Stimulated activated naive B cell treated with anti-CD40 and anti-IgM and Interleukin-4, amounts not matched to agents 10 μg/mL and 1 μg/mL and 100 μg/mL, for 72 hours (primary cell): ENCODE measurements at places on chromosomes 16 and 17.
A peak's percentile ranks its signal among the peaks of the same experiment; 100 is the strongest.

DNA sequence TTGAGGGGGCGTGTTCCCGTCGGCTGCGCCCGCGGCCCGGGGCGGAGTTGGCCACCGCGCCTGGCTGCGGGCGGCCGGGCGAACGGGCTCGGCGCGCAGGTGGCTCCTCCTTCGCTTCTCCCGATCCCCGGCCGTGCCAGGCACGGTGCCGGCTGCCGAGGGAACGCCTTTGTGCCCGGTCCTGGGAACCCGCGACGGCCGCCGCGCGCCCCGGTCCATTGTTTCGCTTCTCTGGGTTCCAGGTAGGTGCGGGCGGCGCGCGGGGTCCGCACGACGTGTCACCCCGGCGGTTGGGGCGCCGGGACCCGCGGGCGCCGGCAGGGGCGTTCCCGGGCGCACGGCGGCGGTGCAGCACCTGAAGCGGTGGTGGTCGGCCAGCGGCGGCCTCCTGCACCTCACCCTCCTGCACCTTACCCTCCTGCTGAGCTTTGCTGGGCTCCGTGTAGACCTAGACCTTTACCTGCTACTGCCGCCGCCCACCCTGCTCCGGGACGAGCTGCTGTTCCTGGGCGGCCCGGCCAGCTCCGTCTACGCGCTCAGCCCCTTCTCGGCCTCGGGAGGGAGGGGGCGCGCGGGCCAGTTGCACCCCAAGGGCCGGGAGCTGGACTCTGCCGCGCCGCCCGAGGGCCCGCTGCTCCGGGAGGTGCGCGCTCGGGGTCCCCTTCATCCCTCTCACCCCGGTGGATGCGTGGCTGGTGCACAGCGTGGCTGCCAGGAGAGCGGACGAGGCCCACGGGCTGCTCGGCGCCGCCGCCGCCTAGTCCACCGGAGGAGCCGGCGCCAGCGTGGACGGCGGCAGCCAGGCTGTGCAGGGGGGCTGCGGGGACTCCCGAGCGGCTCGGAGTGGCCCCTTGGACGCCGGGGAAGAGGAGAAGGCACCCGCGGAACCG is 99.9 kb downstream of the EFCAB13 start:
- DNase-seq = no peak

DNA sequence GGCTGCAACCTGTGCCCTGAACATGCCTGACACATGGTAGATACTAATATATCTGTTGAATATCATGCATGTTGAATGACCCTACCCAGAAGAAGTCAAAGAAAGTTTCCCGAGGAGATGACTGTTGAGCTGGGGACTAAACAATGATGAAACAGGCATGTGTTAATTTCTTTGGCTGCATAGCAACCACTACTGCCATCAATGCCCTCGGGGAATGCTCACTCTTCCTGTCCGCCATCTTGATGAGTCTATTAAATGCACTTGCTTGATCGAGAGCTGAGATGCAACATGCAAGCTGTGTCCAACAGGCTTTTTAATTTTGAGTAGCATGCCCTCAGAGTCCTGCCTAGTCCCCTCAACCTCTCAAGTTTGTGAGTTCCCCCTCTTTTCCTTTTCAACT is 31.3 kb downstream of the GRIN2A start:
- no peak for DNase-seq

- no peak for DNase-seq
Observed at GRCh38 chr17:74893936-74894671, 671 bp upstream of the FADS6 start.

- DNase-seq = no peak
Observed at GRCh38 chr16:66656547-66656946, 40.0 kb downstream of the CMTM4 start.

GRCh38 chr17:73794336-73794735 is 150.1 kb upstream of the SDK2 start:
- no peak for DNase-seq

GRCh38 chr17:9002606-9003354 is 18.5 kb upstream of the NTN1 start:
- DNase-seq = no peak

DNA sequence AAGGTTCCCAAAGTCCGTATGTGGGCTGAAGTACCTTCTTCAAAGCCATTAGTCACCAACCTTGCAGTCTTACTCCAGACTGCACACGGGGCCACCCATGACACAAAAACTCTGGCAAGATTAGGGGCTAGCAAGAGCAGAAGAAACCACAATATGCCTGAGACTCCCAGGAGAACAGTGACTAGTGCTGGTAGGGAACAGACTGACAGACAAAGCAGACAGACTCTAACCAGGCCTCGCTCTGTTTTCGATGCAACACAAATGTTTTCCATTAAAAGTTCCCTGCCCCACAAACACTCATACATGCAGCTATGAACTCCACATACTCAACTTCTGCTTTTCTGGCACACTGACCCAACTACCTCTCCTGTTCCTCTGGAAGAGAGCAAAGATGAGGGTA is 102.2 kb downstream of the HIC1 start:
- no peak for DNase-seq

- no peak for DNase-seq
Observed at GRCh38 chr16:583815-584591, 5.9 kb upstream of the RAB40C start.

GRCh38 chr17:1329745-1330343 is 50.4 kb downstream of the TRARG1 start:
- DNase-seq = no peak

DNA sequence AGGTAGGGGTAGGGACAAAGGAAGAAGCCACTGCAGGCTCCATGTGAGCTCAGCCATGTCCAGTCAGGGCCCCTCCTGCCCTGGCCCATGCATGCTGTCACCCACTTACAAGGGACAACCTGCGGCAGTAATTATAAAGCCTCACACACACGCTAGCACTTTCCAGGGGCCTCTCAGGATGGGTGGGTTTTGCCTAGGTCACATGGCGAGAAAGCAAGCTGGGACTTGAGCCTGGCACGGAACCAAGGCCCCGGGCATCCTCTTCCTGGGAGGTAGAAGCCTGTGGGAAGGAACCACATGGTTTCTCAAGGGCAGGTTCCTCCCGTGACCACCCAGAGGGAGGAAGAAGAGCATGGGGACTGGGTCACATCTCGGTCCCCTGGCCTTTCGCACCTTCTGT is 7.0 kb downstream of the ZNF319 start:
- DNase-seq = no peak

DNA sequence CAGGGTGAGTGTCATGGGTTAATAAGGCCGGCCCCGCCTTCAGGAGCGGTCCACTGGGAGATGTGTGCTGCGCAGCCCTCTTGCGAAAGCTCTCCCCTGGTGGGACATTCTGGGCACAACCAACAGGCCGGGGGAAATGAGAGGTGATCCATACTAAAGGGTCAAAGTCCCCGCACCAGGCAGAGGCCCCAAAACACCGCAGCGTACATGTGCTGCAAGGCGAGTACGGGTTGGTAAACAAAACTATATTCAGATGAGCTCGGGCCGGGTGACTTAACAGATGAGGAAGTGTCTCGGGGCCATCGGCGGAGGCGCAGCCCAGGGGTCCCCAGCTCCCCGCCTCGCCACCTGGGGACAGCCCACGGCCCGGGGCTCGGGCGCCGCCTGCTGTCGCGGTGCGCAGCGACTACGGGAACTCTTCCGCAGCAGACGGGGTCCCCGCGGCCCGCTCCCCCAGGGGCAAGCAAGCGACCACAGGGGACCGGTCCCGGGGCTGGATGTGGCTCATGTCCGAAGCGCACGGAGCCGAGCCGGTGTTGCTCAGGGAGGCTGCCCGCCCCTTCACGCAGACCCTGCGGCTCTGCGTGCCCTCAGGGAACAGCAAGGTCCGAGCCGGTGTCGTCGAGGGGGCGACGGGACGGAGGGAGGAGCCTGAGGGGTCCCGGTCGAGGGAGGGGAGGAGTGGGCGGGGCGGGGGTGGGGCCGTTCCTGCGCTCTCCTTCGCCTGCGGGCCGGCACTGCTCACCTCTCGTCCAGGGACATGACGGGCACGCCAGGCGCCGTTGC is at the start of gene RAB37:
Gene RAB37, plus strand, starts transcription at position 744 of the 786 bp plus-strand sequence. Its CDS starts 17 bp downstream, at position 761.
- DNase-seq = peak; percentile 56

DNA sequence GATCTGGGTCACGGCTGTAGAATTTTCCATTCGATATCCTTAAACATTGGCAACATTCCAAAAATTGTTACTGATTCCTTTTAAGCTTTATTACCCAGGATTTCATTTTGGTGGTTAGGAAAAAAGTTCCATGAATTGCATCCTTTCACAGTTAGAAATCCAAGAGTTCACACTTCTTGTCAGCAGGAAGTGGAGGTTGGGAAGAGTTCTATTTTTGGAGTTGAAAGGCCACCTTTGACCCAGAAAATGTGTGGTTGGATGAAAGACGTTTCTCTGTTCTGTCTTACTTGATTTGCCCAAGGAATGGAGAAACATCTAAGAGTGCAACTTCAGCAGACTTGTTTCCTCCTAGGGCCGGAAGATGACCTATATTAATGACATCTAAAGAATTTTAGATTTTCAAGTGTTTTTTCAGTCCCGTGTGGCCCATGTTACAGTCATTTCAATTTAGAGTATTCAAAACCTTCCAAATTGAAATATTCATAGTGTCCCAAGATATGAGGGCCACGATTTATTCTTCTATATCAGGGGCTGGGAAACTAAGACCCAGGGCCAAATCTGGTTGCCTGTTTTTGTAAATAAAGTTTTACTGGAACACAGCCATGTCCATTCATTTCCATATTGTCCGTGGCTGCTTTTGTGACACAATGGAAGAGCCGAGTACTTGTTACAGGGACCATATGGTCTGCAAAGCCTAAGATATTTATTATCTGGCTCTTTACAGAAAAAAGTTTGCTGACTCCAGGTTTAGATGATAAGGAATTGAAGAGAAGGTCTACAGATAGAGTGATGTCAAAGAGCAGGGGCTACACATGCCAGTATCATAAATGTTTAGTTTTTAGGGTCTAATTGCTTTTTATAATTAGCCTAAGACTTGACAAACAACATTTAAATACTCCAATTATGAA is 50.2 kb downstream of the CDK5R1 start:
- DNase-seq = no peak

DNA sequence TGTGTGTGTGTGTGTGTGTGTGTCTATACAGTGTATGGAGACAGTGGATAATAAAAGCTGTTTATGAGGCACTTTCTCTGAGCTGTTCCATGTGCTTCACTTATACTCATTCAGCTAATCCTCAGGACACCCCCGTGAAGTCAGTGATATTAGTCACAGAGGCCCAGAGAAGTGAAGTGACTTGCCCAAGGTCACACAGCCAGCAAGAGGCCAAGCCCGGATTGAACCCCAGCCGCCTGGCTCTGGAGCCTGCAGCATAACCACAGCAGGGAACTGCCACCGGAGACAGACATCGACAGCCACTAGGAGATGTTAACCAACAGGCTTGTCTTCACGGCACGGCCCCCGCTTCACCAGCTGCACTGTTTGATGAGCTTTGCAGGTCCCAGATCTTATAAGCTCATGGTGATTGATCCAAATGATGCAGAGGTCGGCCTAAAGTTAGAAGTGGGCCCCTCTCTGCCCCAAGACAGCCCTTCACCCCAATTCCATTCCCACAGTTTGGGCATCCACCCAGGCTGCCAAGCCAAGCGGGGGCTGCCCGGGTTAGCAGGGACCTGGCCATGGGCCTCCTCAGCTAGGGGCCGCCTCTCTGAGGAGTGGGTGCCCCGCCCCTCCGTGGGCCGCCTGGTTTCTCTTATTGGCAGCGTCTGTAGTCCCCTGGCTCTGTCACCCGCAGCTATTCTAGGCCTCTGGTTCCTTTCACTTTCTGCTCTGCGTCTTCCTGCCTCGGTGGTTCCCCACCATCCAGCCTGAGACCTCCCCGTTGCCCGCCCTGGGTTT is 30.9 kb downstream of the SOCS1 start:
- peak; percentile 84 for DNase-seq

DNA sequence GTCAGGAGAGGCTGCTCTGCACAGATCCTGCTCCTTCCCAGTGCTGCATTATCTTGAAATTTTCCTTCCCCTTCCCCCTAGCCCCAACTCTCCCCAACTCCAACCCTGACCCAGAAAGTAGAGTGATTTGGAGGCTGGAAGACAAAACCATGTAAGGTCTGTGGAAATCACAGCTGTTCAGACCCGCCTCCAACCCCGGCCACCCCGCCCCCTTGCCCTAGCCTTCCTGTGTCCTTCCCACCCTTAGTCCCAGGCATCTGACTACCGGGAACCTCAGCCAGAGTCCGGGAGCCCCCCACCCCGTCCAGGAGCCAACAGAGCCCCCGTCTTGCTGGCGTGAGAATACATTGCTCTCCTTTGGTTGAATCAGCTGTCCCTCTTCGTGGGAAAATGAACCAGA is at the start of gene AOC3:
Gene AOC3, plus strand, starts transcription at position 246 of the 400 bp plus-strand sequence. Its CDS starts 145 bp downstream, at position 391.
- DNase-seq = no peak

DNA sequence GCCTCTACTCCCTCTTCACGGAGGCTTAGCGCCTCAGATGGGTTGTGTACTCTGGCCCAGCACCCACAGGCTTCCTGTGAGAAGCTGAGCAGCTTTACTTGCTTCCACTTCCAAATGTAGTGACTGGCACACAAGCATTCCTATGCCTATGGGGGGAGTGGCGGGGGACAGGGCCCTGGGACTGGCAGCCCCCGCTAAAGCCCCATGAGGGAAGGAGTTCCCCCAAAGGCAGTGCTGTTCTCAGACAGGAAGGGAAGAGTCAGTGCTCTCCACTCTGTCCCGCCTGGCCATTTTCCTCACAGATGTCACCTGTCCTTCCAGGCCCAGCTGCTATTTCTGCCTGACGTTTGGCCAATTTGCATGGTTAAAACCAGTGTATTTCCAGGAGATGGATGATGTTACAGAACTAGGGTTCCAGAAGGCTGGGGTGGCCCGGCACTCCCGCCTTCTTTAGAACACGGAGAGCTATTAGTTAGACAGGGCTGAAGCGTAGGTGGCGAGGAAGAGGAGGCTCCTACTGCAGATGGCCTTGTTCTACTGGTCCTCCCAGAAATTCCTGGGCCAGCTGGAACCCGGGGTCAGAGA is 83.9 kb upstream of the FBXO47 start:
- DNase-seq = no peak
